ENCODE measurements at places on chromosomes 1 and 21.

- no peak for DNase-seq
Observed at GRCh38 chr1:232421143-232421796, 208.7 kb downstream of the SIPA1L2 start.

- no peak for DNase-seq
Observed at GRCh38 chr21:31564439-31564838, 95.1 kb upstream of the SOD1 start.

DNA sequence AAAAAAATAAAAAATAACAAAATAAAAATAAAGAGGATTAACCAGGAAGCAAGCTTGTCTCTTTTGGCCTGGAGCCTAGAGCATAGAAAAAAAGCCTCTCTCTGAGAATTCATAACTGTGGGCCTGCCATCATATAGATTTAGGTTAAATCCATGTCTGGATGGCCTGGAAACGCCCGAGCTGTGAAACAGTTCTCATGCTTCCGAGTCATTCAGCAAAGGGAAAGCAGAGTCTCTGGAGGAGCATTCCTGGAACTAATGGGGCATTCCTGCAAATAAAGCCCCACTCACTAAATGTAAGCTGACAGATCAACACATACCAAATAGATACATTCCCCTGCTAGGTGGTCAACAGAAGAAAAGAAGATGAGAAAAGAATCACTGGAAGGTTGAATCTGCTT is 75.8 kb upstream of the GNG4 start:
- DNase-seq: no peak

- no peak for DNase-seq
Observed at GRCh38 chr1:208857465-208857864, 613.3 kb upstream of the PLXNA2 start.

GRCh38 chr1:218473522-218473921 is 128.4 kb downstream of the TGFB2 start:
- DNase-seq: no peak

DNA sequence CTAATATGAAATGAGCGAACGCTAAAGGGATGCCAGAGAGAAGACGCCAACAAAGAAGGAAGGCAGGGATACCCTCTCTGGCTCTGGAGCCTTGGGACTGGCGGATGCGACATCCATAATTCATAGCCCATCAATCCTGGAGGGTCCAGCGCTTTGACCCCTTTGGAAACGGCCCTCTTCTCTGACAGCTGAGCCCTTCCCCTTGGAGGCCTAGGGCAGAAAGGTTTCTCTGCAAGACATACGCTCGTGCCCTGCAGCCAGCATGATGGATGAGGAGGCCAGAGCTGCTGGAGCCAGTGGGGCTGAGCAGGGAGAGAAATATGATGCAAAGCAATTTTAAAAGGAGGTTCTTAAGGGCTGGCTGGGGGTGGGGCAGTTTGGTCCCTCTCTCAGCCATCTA is 22.2 kb downstream of the OPTC start:
- DNase-seq: no peak

All from CD4-positive, alpha-beta T cell treated with Interleukin-15 for 1 hour (primary cell).